T-cell (primary cell): ENCODE measurements at places on chromosomes 2 and 18.
A peak's percentile ranks its signal among the peaks of the same experiment; 100 is the strongest.

DNA sequence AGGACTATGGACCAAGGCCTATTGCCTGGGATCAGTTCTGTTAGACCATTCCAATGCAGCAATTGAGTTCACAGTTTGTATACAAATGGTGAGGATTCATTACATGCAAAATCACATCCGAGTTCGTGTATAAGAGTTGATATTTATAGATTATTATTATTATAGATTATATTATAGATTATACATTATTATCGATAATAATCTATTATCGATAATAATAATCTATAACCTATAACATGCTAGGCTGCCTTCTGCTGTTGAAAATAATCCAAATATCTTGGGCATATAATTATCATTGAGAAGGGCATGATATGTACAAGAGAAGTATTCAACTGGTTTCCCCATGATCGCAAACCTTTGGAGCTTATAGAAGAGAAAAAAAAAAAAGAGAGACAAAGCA is 135.7 kb downstream of the DPP4 start:
- no peaks in the 10 kb centered on the region for H3K27me3 ChIP-seq
- H3K4me1 ChIP-seq = no peaks in the 10 kb centered on the region
- no peak overlapping the region for H3K4me3 ChIP-seq
- no peaks in the 10 kb centered on the region for H3K36me3 ChIP-seq

- H3K27me3 ChIP-seq = no peaks in the 10 kb centered on the region
- H3K4me3 ChIP-seq = no peak overlapping the region
- H3K27ac ChIP-seq = no peak overlapping the region
- H3K4me1 ChIP-seq = no peaks in the 10 kb centered on the region
- DNase-seq = no peak
- H3K36me3 ChIP-seq = peaks cover 12% of the 10 kb centered on the region
Observed at GRCh38 chr18:79928563-79928960, 22.9 kb downstream of the SLC66A2 start.

DNA sequence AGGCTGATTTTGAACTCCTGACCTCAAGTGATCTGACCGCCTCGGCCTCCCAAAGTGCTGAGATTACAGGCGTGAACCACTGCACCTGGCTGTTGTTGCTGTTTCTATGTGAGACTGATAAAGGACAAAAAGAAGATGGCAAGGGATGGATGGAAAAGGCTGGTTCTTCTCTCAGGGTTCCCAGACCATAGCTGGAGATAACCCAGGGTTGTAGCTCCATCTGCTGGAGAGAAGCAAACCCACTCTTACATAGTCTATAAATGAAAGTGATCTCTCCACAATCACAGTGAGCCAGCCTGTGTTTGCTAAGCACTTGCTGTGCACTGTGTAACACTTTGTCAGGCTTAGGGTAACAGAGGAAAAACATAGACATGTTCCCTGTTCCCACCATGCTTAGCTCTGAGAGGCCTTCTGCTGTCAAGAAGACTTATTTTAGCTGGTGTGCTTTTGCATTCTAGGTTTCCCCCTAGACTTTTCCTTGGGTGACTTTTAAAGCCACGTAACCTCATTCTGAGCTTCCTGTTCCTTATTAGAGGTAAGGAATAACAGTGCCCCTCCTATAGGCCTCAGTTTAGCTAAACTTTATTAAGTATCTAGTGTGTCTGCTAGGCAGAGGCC is 49.7 kb downstream of the LIMS1 start:
- H3K27me3 ChIP-seq = no peaks in the 10 kb centered on the region
- H3K27ac ChIP-seq = no peak overlapping the region
- H3K4me1 ChIP-seq = peaks cover 2% of the 10 kb centered on the region
- peak; percentile 44 for DNase-seq
- H3K4me3 ChIP-seq = no peak overlapping the region

GRCh38 chr2:179744401-179744800 is 117.0 kb downstream of the ZNF385B start:
- no peak overlapping the region for H3K4me3 ChIP-seq
- no peak for DNase-seq
- peaks cover 2% of the 10 kb centered on the region for H3K27me3 ChIP-seq

DNA sequence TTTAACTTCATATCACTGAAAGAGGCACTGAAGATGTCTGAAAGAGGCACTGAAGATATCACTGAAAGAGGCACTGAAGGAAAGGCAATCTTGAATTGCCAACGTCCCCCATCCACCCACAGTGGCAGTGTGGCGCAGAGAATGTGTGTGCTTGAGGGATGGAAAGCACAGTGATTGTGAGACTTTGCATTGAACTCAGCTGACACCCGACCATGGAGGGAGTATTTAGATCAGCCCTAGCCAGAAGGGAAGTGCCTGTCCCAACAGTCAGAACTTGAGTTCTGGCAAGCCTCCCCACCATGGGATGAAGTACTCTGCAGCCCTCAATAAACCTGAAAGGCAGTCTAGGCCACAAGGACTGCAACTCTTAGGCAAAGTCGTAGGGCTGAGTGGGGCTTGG is 33.8 kb downstream of the MAP4K3 start:
- peaks cover 10% of the 10 kb centered on the region for H3K4me1 ChIP-seq
- peak; percentile 3 for DNase-seq
- H3K27ac ChIP-seq = no peak overlapping the region

GRCh38 chr18:55588111-55588869 is at the start of gene TCF4:
Gene TCF4, minus strand, starts transcription at chr18:55588192. Its CDS starts 1,076 bp downstream, at chr18:55587116.
- no peaks in the 10 kb centered on the region for H3K36me3 ChIP-seq
- peaks cover 10% of the 10 kb centered on the region for H3K4me1 ChIP-seq
- peak; percentile 1 for DNase-seq
- peak within 1 kb of the TSS; percentile 78 for H3K4me3 ChIP-seq

DNA sequence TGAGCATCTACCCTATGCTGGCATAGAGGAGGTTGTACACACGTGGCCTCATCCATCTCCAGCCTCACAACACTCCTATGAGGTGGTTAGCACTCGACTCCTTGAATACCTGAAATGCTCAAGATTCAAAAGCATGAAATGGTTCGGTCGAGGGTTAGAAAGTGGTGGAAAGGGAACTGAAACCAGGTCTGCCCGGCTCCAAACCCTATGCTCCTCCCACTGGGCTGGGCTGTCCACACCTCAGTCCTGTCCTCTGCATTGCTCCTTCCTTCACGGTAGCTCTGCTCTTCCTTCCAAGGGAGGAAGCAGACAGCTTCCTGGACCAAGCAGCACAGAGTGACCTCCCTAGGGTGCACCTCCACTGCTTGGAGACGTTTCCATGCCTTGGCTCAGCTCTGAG is 565.2 kb upstream of the ID2 start:
- H3K4me1 ChIP-seq = no peaks in the 10 kb centered on the region
- DNase-seq = no peak
- no peaks in the 10 kb centered on the region for H3K36me3 ChIP-seq
- no peak overlapping the region for H3K4me3 ChIP-seq
- H3K27me3 ChIP-seq = no peaks in the 10 kb centered on the region
